Inflammatory macrophage treated with lipopolysaccharide for 1 hour (primary cell): ENCODE measurements at places on chromosomes 4 and X.

- no peak for DNase-seq
Measured at GRCh38 chr4:186072516-186072915, 3.6 kb downstream of the TLR3 start.

DNA sequence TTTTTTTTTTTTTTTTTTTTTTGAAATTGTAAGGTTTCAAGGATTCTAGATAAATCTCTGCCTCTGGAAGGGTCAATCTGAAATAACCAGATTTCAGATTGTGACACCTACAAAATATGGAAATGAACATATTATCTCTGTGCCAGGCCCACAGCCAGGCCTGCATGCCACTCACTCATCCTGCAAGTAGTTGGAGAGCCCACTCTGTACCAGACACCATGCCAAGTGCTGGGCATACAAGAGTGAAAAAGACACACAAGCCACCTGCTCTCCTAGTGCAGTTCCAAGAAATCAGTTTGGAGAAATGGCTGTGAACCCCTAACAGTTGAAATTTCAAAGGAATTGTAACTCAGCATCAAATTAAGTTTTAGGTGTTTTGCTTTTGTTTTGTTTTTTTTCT, 145.9 kb upstream of the NOCT start:
- DNase-seq: no peak

DNA sequence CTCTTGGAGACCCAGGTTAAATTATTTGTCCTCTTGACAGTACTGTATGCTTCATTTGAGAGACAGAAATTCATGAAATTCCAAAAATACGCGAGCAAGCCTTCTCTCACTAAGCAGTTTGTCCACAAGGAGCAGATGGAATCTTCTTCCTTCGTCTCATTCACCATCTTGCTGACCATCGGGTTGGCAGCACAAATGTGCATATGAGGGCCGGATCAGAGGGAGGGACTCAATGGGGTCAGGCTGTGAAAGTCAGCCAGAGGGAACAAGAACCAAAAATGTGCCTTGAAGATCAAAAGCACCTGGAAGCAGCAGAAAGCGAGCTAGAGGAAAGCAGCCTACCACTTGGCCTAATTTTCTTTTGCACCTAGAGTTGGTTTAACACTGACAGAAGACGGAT, 16.4 kb downstream of the NHSL2 start:
- no peak for DNase-seq

DNA sequence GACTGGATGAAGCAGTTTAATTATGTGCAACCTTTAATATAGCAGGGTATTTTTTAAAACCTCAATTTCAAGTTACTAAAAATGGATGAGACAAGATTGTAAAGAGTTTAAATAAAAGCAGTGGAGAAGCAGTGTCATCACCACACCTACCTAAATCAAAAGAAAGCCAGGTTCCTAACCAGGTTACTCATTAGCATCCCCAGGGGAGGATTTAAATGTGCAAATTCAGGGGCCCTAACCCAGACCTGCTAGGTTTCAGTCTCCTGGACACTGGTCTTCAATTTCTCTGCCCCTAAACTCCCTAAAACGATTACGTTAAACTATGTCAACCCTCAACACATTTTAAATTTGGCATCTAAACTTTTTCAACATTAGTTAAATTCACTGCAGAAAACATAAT, 116.9 kb upstream of the KLF3 start:
- no peak for DNase-seq

- DNase-seq: no peak
Measured at GRCh38 chrX:22534643-22535042, 261.9 kb downstream of the CBLL2 start.

- no peak for DNase-seq
Measured at GRCh38 chr4:74297539-74297938, 10.7 kb upstream of the EPGN start.

- no peak for DNase-seq
Measured at GRCh38 chrX:108299704-108300103, 138.5 kb downstream of the COL4A6 start.

- DNase-seq: no peak
Measured at GRCh38 chr4:140255467-140255866, 101.5 kb upstream of the MAML3 start.

DNA sequence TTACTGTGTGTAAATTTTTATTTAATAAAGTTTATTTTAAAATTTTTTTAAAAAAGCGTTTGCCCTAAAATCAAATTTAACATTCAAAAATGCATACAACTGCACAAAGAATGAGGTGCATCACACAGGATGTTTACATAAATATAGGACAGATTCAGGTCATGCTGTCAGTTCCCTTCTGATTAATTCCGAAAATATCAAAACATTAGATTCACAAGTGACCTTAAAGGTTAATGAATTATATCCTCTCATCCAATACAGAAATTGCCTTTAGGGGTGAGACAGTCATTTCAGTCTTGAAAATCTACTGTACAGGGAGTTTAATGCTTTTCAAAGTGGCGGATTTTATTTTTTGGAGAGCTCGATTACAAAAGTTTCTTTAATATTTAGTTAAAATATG, 208.7 kb upstream of the FTHL17 start:
- no peak for DNase-seq

- no peak for DNase-seq
Measured at GRCh38 chr4:118354913-118355312, 2.1 kb upstream of the PRSS12 start.

- no peak for DNase-seq
Measured at GRCh38 chrX:49250578-49250977, 13.9 kb downstream of the FOXP3 start.

DNA sequence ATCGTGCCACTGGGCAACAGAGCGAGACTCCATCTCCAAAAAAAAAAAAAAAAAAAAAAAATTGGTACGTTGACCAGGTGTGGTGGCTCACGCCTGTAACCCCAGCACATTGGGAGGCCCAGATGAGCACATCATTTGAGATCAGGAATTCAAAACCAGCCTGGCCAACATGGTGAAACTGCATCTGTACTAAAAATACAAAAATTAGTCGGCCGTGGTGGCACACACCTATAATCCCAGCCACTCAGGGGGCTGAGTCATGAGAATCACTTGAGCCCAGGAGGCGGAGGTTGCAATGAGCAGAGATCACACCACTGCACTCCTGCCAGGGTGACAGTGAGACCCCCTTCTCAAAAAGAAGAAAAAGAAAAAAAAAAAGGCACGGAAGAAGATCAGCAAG, 24.5 kb downstream of the RBMX start:
- DNase-seq: no peak

- DNase-seq: no peak
Measured at GRCh38 chrX:1093121-1093520, 119.3 kb downstream of the CRLF2 start.

DNA sequence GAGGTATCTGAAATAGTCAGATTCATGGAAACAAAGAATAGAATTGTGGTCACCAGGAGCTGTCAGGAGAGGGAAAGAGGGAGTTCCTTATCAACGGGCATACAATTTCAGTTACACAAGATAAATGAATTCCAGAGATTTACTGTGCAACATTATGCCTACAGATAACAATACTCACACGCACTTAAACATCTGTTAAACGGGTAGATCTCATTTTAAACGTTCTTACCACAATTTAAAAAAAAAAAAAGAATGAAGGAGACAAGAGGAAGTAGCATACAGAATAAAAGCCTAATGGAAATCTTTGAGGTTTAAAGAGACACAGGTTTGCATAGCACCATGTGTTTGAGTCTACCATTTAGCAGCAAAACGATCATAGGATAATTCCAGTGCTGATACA, 298.0 kb downstream of the DKK2 start:
- DNase-seq: no peak

DNA sequence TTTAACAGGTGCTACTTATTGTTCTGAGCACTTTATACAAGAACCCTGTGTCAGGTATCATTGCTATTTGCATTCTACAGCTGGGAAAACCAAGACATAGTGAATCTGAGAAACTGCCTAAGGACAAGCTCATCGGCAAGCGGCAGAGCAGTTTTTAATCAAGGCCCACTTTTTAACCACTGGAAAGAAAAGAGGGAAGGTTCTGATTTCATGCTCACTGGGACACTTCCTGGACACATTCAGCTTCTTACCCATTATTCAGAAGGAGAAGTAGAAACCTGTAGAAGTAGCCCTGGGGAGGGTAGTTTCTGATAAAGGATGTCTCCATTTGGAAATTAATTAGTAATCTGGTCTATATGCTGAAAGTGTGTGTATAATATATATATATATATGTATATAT, 2.5 kb upstream of the LNX1 start:
- no peak for DNase-seq
